ENCODE measurements at places on chromosomes 4 and X.

DNA sequence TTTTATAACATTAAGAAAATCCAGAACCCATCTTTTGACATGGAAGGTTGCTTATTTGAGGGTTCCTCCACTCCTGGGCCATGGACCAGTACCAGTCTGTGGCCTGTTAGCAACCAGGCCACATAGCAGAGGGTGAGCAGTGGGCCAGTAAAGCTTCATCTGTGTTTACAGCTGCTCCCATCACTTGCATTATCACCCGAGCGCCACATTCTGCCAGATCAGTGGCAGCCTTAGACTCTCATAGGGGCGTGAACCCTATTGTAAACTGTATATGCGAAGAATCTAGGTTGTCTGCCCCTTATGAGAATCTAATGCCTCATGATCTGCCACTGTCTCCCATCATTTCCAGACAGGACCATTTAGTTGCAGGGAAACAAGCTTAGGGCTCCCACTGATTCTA, 58.6 kb downstream of the NDST4 start:
- no peak for DNase-seq

DNA sequence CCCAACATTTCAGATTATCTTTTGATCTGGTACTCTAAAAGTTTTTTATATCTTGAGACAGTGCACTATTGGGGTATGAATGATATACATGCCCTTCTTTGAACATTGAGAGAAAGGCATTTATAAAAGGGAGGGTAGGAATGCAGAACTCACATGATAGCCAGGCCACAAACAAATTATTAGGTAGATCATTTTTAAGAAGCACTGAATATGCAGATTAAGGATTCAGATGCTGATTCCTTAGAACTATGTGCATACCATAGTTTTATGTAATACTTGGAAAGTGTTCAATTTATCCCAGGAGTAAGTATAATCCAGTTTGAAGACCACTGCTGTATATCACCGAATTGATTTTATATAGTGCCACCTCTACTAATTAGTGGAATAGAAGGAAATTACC, 18.6 kb downstream of the CEP135 start:
- no peak for DNase-seq

DNA sequence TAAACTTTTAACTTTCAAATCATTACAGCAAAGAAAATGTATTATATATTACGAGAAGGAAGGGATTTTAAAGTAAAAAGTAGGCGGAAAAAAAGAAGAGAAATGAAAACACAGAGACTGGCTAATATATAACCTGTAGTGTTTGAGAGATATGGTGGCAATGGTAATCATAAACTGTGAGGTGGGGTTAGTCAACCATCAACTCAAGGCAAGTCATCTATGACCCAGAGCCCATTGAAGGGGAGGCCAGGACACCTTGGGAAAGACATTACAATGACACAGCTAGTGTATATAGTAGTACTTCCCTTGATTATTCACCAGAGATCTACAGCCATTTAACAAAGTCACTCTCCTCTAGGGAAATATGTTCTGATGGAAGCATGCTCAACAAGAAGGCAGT, 423.9 kb upstream of the PITX2 start:
- DNase-seq: no peak

DNA sequence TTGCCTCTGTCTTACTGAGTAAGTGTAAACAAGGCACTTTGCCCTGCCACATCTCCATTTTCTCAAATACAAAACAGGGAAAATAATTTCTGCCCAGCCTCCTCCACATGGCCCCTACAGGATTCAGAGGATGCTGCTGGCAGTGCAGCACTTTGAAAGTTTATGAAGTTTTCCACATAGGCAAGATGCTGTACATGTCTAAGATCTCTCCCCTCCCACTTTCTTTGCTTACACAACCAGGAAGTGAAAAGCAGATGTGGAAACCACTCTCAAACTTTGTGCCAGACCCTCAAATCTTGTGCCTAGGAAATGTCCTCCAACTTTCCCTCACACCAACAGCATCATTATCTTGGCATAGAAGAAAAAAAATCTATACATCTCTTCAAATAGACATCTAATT, 257.0 kb upstream of the LDB2 start:
- DNase-seq: no peak

GRCh38 chr4:123593655-123594054, 197.1 kb downstream of the SPRY1 start:
- DNase-seq: no peak

- DNase-seq: no peak
Measured at GRCh38 chr4:130640592-130640991, 1544.6 kb downstream of the C4orf33 start.

- DNase-seq: no peak
Measured at GRCh38 chr4:107453987-107454386, 266.0 kb downstream of the PAPSS1 start.

GRCh38 chrX:95974890-95975289, 709.8 kb upstream of the DIAPH2 start:
- DNase-seq: no peak

- no peak for DNase-seq
Measured at GRCh38 chr4:29224911-29225310, 1495.3 kb upstream of the PCDH7 start.

GRCh38 chr4:19033816-19034733, 1012.5 kb upstream of the LCORL start:
- DNase-seq: no peak

GRCh38 chrX:26788402-26788998, 572.5 kb downstream of the MAGEB5 start:
- no peak for DNase-seq

DNA sequence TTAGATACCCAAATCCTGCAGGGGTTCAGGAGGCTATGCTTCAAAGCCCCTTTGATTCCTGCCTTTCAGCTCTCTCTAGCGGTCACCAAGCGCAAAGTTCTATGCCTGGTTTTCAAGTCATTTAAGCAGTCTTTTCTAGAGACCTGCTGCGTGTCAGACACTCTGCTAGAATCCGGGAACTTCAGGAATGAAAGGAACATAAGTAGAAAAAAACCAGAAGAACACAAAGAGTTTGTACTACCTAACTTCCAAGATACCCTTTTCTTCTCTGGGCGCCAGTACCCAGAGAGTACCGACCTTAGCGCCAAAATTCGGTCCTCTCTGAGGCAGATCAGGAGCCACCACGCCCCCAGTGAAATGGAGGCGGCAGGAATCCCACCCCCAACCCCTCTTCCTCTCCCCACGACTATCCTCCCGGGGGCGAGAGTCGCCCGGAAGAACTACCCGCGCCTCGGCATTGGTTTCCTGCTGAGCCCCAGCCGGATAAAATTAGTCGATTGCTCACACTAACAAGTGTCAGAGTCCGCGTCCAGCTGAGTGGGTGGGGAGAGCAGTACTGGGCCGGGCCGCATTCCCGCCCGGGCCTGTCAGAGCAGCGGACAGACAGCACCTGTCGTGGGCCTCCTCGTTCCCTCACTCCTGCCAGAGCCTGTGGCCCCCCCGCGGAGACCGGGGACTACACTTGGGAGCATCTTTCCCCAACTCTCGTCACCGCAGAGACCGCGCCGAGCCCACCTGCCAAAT, 78.8 kb downstream of the RLIM start:
- DNase-seq: no peak

- no peak for DNase-seq
Measured at GRCh38 chr4:10611673-10612072, 72.9 kb downstream of the CLNK start.

- no peak for DNase-seq
Measured at GRCh38 chr4:137905930-137906329, 336.2 kb downstream of the SLC7A11 start.

DNA sequence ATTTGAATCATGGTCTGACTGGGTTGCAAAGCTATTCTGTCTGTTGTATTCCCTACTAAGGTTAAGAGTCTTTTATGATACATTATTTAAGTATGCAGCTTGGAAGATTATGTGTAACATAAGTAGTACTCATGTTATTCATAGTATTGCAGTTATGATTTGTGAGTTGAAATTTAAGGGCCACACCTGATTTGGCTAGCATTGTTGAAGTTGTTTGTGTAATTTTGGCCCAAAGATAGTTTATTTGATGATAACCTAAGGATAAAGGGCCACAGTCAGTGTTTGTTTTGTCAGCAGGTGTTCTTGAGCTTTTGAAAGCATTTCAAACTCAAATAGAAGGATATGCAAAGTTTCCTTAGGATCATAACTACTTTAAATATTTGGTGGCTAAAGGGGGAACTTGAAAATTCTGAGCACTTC, 38.9 kb downstream of the NUDT9 start:
- no peak for DNase-seq

DNA sequence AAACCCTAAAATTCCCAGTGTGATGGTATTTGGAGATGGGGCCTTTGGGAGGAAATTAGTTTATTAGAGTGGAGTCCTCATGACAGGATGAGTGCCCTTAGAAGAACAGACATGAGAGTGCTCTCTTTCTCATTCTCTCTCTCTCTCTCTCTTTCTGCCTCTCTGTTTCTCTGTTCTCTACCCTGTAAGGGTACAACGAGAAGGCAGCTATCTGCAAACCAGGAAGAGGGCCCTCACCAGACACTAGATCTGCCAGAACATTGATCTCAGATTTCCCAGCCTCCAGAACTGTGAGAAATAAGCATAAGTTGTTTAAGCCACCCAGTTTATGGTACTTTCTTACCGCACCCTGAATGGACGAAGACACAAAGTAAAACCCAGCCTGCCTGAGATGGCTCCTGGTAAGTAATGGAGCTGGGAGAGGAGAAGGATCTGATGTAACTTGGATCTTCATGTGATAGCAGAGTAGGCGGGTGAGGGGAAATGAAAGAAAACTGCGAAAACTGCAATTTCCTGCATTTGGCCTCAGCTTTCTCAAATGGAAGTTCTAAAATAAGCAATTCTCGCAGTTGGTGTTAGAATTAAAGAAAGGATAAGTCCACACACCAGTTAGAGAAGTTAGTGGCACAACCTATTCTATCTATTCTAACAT, 8.7 kb upstream of the CDS1 start:
- no peak for DNase-seq

- DNase-seq: no peak
Measured at GRCh38 chrX:41033299-41033698, 51.9 kb upstream of the USP9X start.

- DNase-seq: no peak
Measured at GRCh38 chrX:147478899-147479298, 432.8 kb upstream of the FMR1 start.

GRCh38 chr4:142721187-142721586, 124.9 kb downstream of the INPP4B start:
- DNase-seq: peak; percentile 70

GRCh38 chr4:53840643-53841042, 223.8 kb downstream of the CHIC2 start:
- no peak for DNase-seq

DNA sequence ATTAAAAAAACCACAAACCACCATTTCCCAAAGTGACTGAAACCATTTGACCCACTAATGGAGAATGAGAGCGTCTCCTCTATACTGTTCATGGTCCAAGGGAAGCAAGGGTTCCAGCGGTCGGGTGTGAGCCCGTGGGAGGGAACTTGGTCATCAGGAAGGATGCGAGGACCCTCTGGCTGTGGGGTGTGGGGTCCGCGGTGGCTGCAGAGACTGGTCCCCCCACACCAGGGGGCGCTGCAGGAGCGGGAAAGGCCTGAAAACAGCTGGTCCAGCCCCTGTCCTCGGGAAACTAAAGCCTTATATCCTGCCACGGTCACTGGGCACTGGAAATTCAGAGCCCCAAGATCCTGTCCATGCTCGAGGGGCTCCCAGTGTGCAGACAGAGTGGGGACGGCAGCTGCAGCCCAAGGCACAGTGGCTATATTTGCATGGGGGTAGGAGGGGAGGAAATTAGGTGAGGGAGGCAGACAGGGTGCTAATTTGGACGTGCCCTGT, 4.3 kb downstream of the BLOC1S4 start:
- no peak for DNase-seq

DNA sequence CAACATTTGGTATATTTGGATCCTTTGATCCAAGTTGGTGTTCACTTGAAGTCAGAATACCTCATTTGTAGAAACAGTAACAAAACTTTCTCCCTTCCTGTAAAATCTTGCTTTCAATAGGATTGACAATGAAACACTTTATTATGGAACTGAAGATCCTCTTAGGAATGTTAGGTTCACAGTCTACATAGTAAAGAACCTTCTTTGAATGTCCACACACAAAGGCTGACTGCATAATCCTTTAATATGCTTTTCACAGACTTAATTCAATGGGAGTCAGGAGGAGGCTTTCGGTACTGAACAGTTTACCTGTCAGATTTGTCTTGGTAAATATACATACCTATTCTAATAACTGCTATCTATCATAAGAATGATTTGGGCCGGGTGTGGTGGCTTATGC, 188.5 kb downstream of the SPRY1 start:
- DNase-seq: no peak

- DNase-seq: no peak
Measured at GRCh38 chr4:163175971-163176958, 9.6 kb upstream of the NAF1 start.

DNA sequence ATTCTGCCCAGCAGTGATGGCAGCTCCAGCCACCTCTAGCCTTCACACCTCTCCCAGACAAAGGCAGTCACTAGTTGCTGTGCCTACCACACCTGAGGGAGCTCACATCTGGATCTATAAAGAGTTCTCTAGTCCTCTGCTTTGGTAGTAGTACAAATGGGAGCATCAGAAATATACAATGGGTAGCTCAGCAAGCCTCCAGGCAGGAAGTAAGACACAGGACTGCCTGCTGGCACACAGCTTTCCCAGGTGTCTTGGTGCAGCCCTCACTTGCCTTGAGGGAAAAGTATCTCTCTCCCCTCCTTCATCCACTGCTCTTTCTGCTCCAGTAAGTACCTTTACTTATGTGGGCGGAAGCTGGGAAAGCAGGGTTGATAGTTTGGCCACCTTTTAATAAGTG, 212.9 kb upstream of the SLC7A11 start:
- no peak for DNase-seq

DNA sequence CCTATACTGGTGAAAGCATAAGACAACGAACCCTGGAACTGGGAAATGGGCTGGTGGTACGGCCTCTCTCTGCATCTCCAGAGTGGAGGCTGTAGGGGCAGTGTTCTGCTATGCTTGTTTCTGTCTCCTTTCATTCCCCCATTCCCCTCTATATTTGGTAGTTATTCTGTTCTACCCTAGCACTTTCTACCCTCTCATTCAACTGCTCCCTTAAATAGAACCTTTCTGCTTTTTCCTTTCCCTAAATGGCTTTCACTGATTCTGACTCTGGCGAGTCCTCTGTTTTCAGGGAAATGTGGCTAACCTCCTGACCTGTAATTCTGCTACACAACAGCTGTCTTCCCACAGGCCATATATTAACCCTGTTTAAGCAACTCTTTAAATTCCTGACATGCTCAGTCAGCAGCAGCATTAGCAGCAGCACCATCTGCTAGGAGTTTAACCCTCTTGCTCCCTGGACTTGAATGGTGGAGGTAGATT, 94.2 kb downstream of the CXCL13 start:
- peak; percentile 21 for DNase-seq

- DNase-seq: no peak
Measured at GRCh38 chrX:132444936-132445335, 43.9 kb downstream of the MBNL3 start.

GRCh38 chr4:5052726-5053425, 1.6 kb downstream of the STK32B start:
- no peak for DNase-seq

GRCh38 chrX:109831326-109831985, 98.4 kb upstream of the ACSL4 start:
- DNase-seq: no peak

- DNase-seq: no peak
Measured at GRCh38 chr4:3302786-3303564, 10.2 kb downstream of the RGS12 start.
